ENCODE measurements at places on chromosomes 6 and 20. TPM values are rescaled to one million over a fixed set of nuclear protein-coding genes. Genes with fewer than 3 reads are reported as not detected.
A peak's percentile ranks its signal among the peaks of the same experiment; 100 is the strongest.

- DNase-seq = no peak
- no peak overlapping the region for H3K27ac ChIP-seq
- H3K4me3 ChIP-seq = no peak overlapping the region
These were observed 41.2 kb downstream of the LRFN2 start for GRCh38 chr6:40545954-40546353.

- H3K4me1 ChIP-seq = peaks cover 2% of the 10 kb centered on the region
- H3K36me3 ChIP-seq = peaks cover 39% of the 10 kb centered on the region
- no peak overlapping the region for H3K27ac ChIP-seq
- DNase-seq = no peak
These were observed 36.2 kb upstream of the BAG2 start for GRCh38 chr6:57135885-57136284.

DNA sequence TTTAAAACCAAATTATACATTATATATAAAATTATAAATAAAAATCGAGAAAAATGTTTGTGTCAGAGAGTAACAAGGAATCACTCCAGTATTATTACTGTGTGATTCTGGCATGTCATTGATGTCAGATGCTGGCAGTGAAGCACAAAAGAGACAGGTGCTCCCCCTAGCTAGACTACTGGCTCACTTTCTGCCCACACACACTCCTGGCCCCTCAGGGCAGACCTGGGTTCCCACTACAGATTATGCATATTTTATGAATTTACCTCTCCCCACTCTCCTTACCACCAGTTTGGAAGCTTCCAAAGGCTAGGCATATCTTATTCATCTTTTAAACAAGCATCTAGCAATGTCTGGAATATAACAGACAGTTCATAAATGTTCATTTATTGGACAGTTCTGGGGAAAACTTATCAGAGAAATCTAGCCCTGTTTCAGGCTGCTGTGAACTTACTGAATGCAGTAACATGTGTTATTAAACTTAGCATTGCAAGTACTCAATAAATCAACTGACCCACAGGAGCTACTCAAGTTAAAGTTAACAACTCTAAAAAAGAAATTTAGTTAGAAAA is 12.8 kb downstream of the SNX3 start:
- peaks cover 22% of the 10 kb centered on the region for H3K4me1 ChIP-seq
- DNase-seq = no peak
- H3K27me3 ChIP-seq = no peaks in the 10 kb centered on the region
- no peak overlapping the region for H3K4me3 ChIP-seq
- H3K27ac ChIP-seq = no peak overlapping the region

- peaks cover 40% of the 10 kb centered on the region for H3K4me1 ChIP-seq
- no peak overlapping the region for H3K27ac ChIP-seq
- DNase-seq = no peak
- H3K36me3 ChIP-seq = peaks cover 5% of the 10 kb centered on the region
- H3K27me3 ChIP-seq = no peaks in the 10 kb centered on the region
- no peak overlapping the region for H3K4me3 ChIP-seq
These were observed 118.8 kb upstream of the ZNF217 start for GRCh38 chr20:53712212-53712977.

DNA sequence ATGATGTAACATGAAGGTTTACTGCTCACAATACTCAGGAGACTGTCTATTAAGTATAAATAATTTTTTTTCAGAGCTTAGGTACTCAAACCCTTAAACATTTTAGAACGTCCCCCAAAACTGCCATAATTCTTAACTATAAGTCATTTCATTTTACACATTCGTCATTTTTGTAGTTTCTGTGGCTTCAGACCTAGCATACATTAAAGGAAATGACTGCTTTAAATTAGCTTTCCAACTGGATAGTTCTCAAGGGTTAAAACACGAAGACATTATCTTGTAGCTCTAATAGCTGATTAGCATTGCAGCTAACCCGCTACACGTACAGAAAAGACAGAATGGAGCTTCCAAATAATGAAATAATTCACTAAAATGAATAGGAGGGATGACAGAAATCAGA is 24.9 kb upstream of the PLN start:
- H3K4me3 ChIP-seq = no peak overlapping the region
- no peak for DNase-seq
- H3K4me1 ChIP-seq = peaks cover 9% of the 10 kb centered on the region
- H3K27ac ChIP-seq = no peak overlapping the region
- no peaks in the 10 kb centered on the region for H3K27me3 ChIP-seq
- peaks cover 43% of the 10 kb centered on the region for H3K36me3 ChIP-seq

DNA sequence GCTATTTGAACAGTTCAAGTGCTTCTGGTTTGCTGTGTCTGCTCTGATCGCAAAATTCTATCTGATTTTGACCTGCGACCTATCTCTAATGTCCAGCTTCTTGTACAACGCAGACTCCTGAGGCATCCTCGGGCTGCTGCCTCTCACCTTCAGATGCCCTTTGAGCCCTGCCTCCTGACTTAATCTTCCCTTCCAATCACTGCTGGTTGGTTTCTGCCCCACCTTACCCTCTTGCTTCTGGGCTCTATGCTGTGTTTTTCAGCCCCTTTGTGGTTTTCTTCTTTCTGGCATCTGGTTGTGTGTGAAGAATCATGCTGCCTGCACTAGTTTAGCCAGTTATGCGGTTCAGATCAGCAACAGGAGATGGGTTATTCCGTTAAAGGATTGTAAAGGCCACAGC is 131.2 kb upstream of the THEMIS start:
- no peaks in the 10 kb centered on the region for H3K27me3 ChIP-seq
- H3K36me3 ChIP-seq = peaks cover 30% of the 10 kb centered on the region
- H3K27ac ChIP-seq = peak overlapping the region; percentile 27
- DNase-seq = no peak

GRCh38 chr6:2754911-2755310 is 4.2 kb upstream of the MYLK4 start:
- no peak overlapping the region for H3K4me3 ChIP-seq
- H3K27me3 ChIP-seq = peaks cover 47% of the 10 kb centered on the region
- H3K36me3 ChIP-seq = no peaks in the 10 kb centered on the region
- H3K27ac ChIP-seq = no peak overlapping the region
- H3K4me1 ChIP-seq = peaks cover 5% of the 10 kb centered on the region
- no peak for DNase-seq

GRCh38 chr6:151101816-151102694 is 137.7 kb upstream of the AKAP12 start:
- H3K27me3 ChIP-seq = no peaks in the 10 kb centered on the region
- H3K4me3 ChIP-seq = no peak overlapping the region
- H3K36me3 ChIP-seq = peaks cover 16% of the 10 kb centered on the region

GRCh38 chr6:165662041-165662748 is 846 bp downstream of the PDE10A start:
- H3K27ac ChIP-seq = peak overlapping the region; percentile 38
- peaks cover 3% of the 10 kb centered on the region for H3K4me1 ChIP-seq
- H3K36me3 ChIP-seq = peaks cover 1% of the 10 kb centered on the region

GRCh38 chr6:95232446-95232845 is 344.9 kb upstream of the MANEA start:
- H3K27me3 ChIP-seq = peaks cover 2% of the 10 kb centered on the region
- no peak overlapping the region for H3K27ac ChIP-seq
- no peaks in the 10 kb centered on the region for H3K4me1 ChIP-seq
- no peaks in the 10 kb centered on the region for H3K36me3 ChIP-seq
- DNase-seq = no peak
- H3K4me3 ChIP-seq = no peak overlapping the region

DNA sequence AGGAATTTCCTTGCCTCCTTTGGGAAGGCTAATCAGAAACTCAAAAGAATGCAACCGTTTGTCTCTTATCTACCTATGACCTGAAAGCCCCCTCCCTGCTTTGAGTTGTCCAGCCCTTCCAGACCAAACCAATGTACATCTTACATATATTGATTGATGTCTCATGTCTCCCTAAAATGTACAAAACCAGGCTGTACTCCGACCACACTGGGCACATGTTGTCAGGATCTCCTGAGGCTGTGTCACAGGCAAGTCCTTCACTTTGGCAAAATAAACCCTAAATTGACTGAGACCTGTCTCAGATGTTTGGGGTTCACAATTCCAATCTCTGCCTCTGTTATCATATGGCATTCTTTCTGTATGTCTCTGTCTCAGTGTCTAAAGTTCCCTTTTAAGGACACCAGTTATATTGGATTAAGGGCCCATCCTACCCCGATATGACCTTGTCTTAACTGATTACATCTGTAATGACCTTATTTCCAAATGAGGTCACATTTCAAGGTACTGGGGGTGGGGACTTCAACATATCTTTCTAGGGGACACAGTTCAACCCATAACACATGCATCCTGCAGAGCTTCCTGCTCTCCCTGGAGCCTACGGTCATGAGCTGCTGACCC is 513.5 kb upstream of the JARID2 start:
- no peaks in the 10 kb centered on the region for H3K27me3 ChIP-seq
- no peak for DNase-seq
- peaks cover 24% of the 10 kb centered on the region for H3K36me3 ChIP-seq
- peaks cover 62% of the 10 kb centered on the region for H3K4me1 ChIP-seq
- H3K4me3 ChIP-seq = peak overlapping the region; percentile 39

- H3K4me1 ChIP-seq = peaks cover 53% of the 10 kb centered on the region
- H3K4me3 ChIP-seq = peak overlapping the region; percentile 74
- no peaks in the 10 kb centered on the region for H3K27me3 ChIP-seq
- peak; percentile 48 for DNase-seq
- no peaks in the 10 kb centered on the region for H3K36me3 ChIP-seq
- H3K27ac ChIP-seq = peak overlapping the region; percentile 97
These were observed 85.1 kb downstream of the LYRM4 start for GRCh38 chr6:5175635-5176034.

- H3K27ac ChIP-seq = no peak overlapping the region
- peaks cover 3% of the 10 kb centered on the region for H3K27me3 ChIP-seq
- no peaks in the 10 kb centered on the region for H3K4me1 ChIP-seq
These were observed 216.5 kb downstream of the SYNE1 start for GRCh38 chr6:152420696-152421095.

DNA sequence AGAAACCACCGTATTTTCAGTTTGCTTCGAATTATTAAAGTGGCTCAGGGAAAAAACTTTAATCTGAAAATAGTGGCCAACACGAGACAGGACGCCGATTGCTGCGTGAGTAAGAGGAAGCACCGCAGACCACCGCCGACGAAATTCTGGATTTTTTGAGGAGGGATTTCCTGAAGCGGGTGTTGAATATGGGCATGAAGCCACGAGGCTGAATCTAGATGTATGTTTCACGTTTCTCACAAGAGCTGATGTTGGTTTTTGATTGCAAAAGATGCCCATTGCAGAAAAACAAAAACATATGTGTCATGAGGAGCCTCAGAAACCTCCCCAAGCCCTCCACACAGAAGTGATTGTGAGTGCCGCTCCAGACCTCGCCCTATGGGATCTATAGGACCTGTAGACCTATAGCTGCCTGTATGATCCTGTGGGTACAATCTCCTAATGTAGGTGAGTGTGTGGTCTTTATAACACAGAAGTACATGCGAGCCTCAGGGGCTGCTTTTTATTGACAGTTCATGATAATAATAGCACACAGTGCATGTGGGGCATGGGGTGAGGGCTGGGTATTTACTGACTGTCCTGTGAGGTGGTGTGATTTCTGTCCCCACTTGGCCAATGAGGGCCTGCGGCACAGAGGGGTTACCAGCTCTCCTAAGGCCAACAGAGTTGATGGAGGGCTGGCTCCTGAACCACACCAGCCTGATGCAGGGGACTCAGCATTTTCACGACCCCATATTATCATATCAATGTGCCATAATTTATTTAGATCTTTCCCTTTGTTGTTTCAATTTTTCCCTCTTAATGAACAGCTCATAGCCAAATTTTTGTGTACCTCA is 243.9 kb downstream of the DLL1 start:
- H3K4me3 ChIP-seq = no peak overlapping the region
- H3K27me3 ChIP-seq = peaks cover 10% of the 10 kb centered on the region
- H3K27ac ChIP-seq = no peak overlapping the region
- no peaks in the 10 kb centered on the region for H3K4me1 ChIP-seq

DNA sequence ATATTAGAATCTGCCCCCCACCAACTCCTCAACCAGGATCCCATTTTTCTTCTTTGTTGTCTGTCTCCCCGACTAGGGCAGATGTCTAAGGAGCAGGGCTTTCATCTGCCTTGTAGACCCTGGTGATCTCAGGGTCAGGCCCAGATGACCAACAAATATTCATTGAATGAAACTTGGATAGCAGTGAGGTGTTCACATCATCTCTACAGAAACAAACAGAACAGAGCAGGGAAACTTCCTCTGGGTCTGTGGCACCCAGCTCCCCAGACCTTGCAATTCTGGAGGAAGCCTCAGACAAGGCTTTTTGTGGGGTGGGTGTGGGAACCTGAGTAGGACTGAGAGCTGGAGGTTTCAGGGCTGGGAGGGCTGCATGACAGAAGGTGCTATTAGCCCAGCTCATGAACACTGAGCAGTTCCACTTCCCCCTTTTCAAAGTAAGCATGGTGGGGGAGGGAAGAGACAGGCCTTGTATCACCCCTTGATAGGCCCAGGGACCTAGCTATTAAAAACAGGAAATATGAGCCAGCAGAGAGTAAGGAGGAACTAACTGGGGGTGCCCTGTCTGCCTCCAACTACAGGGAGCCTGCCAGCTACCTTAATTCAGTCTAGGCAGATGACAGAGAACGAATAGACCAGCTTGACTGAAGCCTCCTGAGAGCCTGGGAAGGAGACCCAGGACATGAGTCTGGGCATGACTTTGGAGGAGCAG is 37.3 kb upstream of the TOP1 start:
- H3K4me1 ChIP-seq = peaks cover 44% of the 10 kb centered on the region
- no peaks in the 10 kb centered on the region for H3K36me3 ChIP-seq
- H3K27ac ChIP-seq = peak overlapping the region; percentile 87

Gene PKIB
- total RNA-seq = 0.78 TPM

Gene PRDM13
- not detected for total RNA-seq

Gene ELOVL2
- total RNA-seq = not detected

Gene PGBD1
- 3.4 TPM for total RNA-seq
